T-helper 17 cell (primary cell): ENCODE measurements at places on chromosomes 2 and 18.

- DNase-seq: peak; percentile 56
Observed at GRCh38 chr2:72137498-72138010, 10.1 kb downstream of the CYP26B1 start.

DNA sequence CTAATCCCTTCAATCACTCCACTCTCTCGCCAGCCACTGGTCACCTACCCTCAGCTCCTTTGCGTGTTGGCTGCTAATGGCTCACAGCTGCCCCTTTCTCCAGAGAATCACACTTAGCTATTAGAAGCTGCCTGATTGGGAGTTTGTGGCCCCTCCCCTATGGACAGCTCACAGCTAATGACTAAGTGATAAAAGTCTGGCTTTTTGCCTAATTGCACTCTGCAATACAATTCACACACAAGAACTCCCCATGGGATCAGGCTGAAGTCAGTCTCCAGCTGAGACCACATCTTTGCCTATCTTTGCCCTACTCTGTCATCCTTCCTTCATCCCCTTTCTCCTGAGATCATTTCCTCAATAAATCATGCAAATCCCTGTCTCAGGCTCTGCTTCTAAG lies 701.9 kb upstream of the RAB6C start:
- no peak for DNase-seq

DNA sequence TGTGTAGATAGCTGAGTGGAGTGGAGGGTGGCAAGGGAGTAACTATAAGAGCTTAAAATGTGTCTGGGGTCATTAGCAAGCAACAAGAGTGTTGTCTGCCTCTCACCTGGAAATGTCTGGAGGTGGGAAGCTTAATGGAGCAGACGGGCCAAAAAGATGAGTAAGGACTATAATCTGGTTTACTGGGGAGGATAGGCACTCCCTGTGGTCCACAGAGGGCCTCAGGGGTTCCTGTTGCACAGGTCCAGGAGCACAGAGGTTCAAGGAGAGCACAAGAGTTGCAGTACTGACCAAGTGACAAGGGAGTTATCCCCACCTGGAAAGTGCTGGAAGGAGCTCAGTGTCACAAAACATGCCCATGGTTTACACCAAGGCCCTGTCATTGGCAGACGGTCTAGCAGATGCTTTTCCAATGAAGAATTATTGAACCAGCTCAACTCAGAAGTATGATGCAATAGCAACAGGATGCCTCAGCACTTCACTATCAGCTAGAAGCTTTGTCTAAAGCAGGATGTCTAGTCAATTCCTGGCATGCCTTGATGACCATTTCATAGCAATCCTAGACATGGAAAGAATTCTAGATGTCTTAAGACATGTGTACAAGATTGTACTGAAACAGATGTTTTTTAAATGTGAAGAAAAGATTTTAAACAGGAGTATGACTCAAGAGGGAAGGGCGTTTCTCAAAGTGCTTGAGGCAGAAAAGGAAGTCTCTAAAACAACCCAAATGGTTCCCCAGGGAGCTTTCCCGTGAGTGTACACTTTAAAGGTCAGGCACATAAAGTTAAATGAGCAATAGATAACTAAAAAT lies 62.9 kb upstream of the SERPINE2 start:
- no peak for DNase-seq

- DNase-seq: no peak
Observed at GRCh38 chr2:174180165-174180724, 68.1 kb downstream of the OLA1 start.

GRCh38 chr2:21715887-21716286 lies 592.1 kb downstream of the TDRD15 start:
- DNase-seq: no peak

GRCh38 chr18:77132369-77133050 lies at the start of gene MBP:
Gene MBP (minus strand): TSS chr18:77132783. CDS start chr18:77105261, 27,522 bp downstream.
- peak; percentile 69 for DNase-seq

DNA sequence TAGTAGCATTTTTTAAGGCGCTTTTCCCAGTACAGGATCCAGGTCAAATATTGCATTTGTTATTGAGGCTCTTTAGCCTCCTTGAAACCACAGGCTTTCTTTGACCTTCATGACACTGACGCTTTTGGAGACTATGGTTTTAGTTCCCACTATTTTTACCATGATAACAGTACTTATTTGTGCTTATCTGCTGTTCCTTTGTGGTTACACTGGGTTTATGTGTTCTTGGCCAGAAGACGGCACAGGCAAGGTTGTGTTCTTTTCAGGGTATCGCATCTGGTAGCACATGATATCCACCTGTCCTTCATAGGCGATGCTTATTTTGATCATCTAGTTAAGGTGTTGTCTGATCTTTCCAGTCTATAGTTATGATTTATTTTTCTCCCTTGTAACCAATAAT lies 16.8 kb upstream of the MBOAT2 start:
- no peak for DNase-seq

GRCh38 chr2:235774153-235774870 lies 280.5 kb downstream of the AGAP1 start:
- DNase-seq: no peak

- no peak for DNase-seq
Observed at GRCh38 chr18:708096-708495, 4.3 kb downstream of the ENOSF1 start.

- DNase-seq: no peak
Observed at GRCh38 chr2:11478899-11479605, 13.1 kb upstream of the E2F6 start.

DNA sequence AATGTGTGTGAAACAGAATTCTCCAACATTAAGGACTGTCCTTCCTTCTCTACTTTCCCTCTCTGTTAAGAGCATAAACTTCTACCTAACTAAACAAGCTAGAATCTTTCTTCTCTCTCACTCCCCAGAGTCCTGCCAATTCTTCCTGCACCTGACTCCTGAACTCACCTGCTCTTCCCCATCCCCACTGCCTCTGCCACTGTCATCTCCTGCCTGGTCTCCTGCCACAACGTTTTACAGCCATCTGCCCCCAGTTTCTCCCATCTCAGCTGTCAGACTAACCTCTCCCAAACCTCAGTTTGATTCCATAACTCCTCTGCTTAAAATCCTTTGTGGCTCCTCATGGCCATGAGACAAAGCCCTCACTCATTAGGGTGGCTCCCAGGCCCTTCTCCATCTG lies 288.3 kb upstream of the FBXO11 start:
- no peak for DNase-seq

DNA sequence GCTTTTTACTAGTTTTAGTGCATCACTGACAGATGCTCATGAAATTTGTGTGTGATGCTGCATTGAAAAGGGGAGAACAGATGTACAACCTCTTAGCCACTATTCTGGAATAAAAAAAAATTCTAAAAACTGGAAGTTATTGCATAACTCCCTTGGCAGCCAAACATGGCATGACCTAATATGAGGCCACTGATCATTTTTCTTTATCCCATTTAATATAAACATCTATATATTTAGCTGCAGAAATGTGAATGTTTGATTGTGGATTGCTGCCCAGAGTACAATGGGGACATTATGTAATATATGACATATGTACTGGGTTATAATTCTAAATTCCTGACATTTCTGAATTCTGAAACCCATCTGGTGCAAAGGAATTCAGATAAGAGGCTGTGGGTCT lies 86.5 kb downstream of the CDCA7 start:
- DNase-seq: no peak

DNA sequence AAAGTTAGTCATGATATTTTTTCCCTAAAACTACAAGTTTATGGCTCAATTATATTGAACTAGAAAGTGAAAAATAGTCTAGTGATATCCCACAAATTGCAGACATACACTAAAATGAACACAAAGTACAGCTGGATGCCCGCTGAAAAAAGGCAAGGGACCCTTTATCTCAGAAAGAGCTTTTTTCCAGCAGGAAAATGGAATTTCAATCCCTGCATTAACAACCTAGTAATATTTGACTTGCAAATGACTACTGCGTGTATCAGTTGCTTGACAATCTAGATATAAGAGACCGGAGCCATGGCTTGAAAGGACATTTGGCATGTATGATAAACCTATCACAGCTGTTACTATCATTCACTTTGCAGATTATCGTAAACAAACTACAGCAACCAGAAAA lies 49.1 kb downstream of the LRPPRC start:
- DNase-seq: no peak

DNA sequence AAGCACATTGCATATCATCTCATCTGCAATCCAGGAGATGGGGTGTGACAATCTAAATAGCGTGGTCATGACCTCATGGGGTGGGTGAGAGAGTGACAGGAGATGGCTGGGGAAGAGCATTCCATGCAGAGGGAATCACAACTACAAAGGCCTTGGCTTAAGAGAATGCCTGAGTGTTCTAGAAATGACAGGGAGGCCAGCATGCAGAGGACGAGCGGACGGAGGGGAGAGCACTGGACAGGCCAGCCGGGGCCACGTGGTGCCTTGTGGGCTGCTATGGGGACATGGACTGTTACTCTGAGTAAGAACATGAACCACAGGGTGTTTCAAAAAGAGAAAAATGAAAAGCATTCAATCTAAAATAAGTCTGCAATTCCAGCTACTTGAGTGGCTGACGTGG lies 117.9 kb upstream of the ODC1 start:
- no peak for DNase-seq

- DNase-seq: no peak
Observed at GRCh38 chr18:50558948-50559751, 737 bp upstream of the MAPK4 start.

DNA sequence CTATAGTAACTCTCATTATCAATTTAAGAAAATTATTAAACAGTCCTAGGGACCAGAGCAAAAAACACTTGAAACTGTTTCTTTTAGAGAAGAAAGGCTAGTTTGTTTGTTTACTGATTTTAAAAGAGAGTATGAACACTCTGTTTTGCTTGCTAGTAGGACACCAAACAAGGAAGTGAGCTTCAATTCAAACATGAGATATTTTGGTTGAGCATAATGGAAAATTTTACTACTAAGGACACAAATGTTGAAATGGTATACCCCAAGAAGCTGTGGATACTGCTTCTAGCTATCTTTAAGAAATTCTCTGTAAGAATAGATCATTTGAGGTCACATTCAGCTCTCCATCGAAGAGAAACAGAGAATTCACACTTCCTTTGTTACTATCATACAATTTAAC lies 216.3 kb upstream of the SMAD7 start:
- DNase-seq: no peak

DNA sequence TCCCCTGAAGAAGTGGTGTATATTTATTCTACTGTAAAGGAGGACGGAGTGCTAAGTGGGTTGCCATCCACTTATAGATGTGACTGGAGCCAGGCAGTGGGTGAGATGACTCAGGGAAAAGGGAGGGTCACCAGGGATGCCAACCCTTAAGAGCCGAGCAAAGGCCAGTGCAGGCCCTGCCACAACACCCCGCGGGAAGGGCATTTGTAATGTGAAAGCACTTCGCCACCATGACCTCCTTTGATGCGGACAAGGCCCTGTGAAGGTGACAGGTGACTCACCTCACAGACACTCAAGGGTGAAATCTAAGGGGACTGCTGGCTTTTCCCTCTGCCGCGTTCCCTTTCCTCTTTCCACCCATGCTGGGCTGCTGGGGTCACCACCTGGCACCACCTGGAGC lies 50.2 kb upstream of the MRPL33 start:
- no peak for DNase-seq

GRCh38 chr2:230737300-230737699 lies 24.7 kb downstream of the CAB39 start:
- no peak for DNase-seq

DNA sequence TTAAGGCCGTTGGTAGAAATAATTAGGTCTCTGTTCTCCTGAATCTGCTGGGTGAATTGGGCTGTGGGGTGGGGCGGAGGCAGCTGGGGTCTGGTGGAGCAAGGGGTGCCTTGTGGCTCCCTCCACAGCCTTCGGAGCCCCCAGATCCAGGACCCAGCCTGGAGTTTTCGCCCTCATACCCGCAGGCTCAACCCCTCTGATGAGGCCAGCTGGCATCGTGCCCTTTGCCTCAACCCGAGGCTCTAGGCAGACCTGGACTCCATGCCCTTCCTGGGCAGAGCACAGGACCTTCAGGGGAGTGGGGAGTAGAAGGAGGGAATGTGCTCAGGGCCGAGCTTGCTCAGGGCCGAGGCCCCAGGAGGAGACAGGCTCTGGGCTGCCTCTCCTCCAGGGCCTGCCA lies 50.3 kb upstream of the SMAD7 start:
- no peak for DNase-seq

GRCh38 chr2:236338495-236339184 lies 74.4 kb upstream of the ASB18 start:
- DNase-seq: no peak

DNA sequence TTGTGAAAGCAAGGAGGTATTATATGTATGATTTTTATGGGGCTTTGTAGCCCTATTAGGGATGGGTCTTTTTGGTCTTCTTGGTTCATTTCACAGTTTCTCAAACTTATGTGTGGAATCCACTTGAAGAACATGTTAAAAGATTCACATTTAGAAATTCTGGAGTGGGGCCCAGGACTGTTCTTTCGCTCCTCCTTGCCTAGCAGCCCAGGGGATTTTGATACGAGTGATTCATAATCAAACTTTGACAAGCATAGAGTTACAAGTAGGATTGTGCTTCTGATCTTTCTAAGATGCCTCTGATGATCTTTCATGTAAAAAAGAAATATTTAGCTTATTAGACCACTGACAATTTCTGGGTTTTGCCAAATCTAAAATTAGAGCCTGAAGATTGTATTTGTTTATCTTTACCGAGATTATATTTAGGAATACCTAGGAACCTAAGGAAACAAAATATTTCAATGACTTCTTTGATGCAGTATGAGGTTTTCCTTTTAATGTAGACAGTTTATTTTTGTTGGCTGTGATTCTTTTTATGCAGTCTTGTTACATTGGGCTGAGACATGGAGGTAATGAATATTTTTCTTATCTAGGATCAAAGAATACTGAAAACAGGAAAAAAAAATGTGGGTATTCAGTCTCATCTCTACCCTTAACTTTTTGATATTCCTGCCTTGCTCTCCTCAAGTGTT lies 324.0 kb downstream of the PARD3B start:
- DNase-seq: no peak

DNA sequence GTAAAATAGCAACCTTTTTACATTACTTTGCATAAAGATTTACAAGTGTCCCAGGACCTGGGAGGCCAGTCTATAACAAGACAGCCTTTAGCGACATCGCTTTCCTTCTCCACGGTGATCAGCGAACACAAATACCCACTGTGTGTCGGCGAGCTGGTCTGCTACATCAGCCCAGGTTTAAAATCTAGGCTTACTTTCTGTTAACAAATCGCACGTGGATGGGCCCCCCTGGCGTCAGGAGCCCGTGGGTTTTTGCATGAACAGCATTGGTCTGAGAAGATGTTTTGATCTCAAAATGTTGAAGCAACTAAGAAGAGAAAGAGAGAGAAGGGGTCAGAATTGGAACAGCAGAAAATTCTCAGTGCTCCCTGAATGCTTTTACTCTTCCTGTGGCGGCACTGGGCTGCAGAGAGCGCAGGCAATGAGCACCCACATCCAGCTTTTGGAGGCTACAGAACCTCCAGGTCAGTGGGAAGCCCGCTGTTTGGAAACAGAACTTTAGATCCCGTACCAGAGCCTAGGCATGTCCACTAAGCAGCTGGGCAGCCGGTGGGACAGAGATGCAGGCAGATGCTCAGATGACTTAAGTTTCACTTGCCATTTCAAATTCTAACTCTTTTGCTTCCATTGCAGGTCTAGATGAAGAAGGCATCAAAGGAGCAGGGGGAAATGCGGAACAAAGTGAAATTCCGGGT lies 32.9 kb downstream of the CYP27C1 start:
- no peak for DNase-seq

- DNase-seq: no peak
Observed at GRCh38 chr2:200713704-200714064, 98.0 kb upstream of the BZW1 start.
